ENCODE measurements at places on chromosomes 11 and 22.

DNA sequence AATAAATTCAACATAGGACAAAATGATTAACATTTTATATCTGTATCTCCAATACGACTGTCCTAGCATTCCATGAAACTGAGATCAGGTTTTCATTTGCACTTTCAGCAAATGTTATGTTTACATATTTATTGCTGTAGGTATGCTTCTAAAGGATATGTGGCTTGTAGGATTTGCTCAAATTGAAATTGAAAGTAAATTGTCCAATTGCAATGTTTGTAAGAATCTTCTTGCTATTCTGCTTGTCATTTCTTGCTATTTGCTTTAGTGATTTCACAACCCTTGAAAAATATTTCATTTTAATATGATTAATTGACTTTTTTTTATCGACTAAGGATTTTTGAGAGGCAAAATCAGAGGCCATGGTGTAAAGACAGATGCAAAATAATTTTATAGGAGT lies 904.2 kb upstream of the RAG2 start:
- no peak for DNase-seq

- no peak for DNase-seq
Observed at GRCh38 chr11:73374151-73374550, 2.0 kb upstream of the RELT start.

- no peak for DNase-seq
Observed at GRCh38 chr11:117016747-117017146, 81.5 kb downstream of the SIK3 start.

- DNase-seq: no peak
Observed at GRCh38 chr11:130001461-130002351, 929 bp downstream of the PRDM10 start.

DNA sequence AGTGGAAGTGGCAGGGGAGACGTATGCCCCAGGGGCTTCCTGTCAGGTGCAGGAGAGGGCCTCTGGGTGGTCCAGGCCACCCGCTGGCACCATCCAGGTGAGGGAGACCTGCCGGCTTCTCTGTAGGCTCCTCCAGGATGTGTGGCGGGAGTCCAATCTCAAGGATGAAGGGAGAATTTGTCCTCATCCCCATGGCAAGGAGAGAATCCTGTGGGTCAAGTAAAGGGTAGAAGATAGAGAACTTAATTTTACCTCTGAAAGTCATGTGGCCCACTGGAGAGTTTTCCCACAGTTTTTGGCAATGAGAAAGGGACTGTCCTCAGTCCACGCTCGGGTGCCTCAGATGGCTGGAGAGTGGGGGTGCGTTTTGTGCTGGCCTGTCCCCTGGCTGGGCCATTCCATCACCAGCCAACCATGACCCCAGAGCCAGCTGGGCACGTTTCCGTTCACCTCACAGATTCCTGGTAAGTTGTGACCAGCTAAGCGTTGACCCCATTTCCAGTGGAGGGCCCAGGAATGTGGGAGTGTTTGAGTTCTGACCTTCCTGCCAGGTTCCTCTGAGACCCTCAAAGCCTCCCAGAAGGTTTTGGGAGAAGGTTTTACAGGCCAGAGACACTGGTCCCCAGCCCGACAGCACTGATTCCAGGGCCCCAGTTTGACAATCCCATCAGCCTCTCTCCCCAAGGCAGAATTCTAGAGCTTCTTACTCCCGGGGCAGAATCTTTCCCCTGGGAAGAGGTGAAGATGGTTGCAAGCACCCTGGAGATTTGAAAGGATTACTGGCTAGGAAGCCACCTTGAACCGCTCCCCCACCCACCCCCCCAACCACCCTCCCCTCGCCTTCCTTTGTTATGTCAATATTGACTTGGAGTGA lies 2.6 kb downstream of the OVOL1 start:
- no peak for DNase-seq

GRCh38 chr22:37954686-37955085 lies 1.2 kb downstream of the POLR2F start:
- DNase-seq: no peak

GRCh38 chr11:69888483-69889181 lies 69.4 kb upstream of the FGF3 start:
- peak; percentile 54 for DNase-seq

DNA sequence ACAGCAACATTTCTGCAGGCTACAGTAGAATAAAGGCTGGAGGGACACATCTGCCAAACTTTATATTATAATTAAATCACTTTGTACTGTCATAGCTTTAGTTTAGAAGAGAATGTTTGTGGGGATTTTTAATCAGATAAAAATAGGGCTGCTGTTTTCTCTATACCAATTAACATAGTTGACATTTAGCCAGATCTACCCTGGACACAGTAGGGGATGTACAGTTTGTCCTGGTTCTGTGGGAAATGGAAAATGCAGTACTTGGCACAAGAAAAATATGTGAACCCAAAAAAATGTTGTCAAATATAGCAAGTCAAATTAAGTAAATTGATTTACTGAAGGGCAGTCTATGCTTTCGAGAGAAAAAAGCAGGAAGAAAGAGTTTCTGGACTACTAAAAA lies 20.8 kb upstream of the PICALM start:
- DNase-seq: no peak

GRCh38 chr11:13127161-13127560 lies 118.0 kb downstream of the RASSF10 start:
- no peak for DNase-seq

GRCh38 chr11:64571410-64572091 lies 19.5 kb upstream of the SLC22A12 start:
- no peak for DNase-seq

DNA sequence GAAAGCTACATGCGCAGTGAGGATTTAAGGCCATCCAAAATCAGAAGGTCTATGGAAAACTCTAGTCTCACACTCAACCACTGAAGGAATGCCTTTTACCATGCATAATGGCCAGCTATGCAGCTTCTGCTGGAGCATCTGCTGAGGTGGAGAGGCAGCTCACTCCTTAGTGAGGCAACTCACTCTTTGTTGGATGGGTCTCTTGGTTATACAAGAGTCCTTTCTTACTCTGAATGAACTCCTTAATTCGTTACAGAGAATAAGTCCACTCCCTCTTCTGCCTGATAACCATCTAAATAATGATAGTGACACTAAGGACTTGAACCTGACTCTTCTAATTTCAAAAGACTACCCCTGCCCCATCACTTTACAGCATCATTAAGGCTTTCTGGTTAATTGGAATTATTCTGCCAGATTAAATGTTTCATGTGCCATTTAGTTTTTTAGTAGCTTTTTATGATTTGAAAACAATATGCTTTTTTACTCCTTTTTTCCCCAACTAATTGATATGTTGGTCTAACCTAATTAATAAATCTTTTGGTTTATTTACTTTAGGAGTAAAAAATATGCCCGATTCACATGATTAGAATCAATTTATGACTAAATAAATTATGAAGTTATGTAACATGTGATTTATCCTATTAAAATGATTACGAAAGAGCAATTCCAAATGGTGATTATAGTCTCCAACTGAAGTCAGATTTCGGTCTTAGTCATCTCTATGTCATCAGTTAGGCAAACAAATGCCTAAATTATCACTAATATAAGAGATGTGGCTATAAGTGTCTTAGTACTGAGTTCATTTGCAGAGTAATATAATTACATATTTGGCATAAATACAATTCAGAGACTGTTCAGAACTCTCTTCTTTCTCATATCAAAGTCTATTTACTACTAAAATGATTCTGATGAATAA lies 286.7 kb upstream of the CCDC90B start:
- DNase-seq: no peak

- DNase-seq: no peak
Observed at GRCh38 chr11:2775626-2776350, 76.0 kb upstream of the KCNQ1OT1 start.

GRCh38 chr11:81286550-81286949 lies 1447.1 kb downstream of the FAM181B start:
- no peak for DNase-seq

- DNase-seq: no peak
Observed at GRCh38 chr11:12674571-12674935, 332 bp downstream of the TEAD1 start.

DNA sequence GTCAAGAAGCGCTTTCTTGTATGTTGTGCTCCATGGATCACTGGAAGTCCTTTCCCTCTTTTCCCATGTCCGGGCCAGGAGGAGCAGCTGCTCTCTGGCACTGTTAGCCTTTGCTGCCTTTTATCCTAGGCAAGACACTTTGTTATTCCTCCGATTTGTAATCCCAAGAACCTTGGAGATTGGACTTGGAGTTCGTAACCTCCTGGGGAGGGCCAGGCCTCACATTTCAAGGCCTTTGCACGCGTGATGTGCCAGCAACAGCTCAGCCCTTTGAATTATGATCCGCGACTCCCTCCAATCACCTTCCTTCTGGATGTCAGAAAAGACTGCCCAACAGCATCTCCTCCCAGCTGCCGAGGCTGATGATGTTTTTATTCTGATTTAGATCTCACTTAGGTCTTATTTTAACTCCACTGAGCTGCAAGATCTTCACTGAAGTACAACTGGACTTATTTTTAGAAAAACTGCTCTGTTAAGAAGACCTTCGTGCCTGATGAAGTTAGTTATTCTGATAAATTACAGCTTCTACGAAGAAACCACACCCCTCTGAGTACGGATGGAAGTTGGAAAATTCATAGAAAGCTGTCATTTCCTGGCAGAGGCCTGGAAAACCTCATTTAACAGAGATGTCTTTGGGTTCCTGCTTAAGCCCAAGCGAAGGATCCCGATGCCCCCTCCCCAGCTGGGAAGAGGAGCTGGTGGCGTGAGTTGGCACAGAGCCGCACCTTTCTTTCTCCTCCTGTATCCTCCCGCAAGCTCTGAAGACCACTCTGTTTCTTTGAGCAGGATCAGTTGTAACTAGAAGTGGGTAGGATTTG lies 62.4 kb downstream of the PARVB start:
- no peak for DNase-seq

GRCh38 chr11:7537265-7537664 lies 23.5 kb downstream of the PPFIBP2 start:
- no peak for DNase-seq

- no peak for DNase-seq
Observed at GRCh38 chr22:50610041-50610451, 9.5 kb downstream of the MAPK8IP2 start.

DNA sequence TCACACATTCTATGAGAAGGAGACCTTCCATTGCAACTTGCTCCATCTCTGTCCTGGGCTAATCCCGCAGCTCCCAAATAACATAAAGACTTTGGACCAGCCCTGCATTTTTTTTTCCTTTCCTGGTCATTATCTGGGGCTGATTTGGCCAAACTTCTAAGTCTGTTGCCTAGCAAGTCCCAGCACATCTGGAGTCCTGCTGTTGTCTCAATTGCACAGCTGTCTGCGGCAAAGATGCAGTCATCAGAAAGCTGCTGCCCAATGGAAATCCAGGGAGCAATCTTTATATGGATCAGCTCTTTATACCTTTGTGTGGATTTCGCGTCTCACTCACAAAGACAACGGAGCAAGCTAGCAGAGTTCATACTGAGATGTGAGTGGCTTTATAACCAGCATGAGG lies 105.9 kb downstream of the NXPE2 start:
- DNase-seq: no peak

DNA sequence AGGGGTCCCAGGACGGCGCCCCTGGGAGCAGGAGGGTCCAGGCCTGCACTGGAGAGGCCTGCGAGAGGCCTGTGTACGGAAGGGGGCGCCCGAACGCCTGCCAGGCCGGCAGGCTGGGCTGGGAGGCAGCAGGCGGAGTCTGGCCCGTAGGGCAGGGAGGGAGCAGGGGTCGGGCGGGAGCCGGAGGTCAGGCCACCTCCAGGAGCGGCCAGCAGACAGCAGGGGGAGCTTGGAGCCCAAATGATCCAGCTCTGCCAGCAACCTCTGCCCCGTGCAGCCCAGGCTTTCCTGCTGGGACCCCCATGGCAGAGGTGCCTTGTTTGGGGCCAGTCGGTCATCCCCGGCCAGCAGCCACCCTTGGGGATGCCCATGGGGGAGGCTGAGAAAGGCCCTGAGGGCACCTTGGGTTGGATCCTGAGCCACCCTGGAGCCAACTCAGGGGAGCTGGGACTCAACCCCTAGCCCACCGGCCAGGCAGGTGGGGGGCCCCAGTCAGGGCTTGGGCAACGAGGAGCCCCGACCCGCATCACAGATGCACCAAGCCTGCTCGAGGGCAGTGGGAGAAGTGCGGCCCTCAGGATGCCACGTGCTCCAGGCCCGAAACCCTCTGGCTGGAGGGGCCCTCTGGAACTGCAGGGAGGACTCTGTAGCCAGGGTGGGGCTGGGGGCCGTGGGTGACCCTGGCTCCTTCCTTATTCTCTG lies 9.6 kb upstream of the SYT8 start:
- DNase-seq: no peak

DNA sequence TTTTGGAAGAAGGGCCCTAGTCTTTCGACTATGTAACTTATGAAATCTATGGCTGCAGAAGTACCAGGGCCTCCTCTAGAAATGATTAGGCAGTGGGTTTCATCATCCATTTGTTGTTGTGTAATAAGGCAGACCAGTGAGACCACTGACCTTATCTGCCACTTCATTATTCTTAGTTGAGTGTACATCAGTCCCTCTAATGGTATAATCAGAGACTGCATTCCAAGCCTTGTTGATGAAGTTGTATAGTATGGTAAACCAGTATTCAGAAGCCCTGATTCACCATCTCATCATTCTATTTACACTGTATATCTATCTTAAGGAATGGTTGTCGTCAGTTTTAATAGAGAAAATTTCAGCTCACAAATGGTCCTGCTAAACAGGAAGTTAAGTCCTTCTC lies 32.2 kb upstream of the GRIA4 start:
- DNase-seq: no peak

DNA sequence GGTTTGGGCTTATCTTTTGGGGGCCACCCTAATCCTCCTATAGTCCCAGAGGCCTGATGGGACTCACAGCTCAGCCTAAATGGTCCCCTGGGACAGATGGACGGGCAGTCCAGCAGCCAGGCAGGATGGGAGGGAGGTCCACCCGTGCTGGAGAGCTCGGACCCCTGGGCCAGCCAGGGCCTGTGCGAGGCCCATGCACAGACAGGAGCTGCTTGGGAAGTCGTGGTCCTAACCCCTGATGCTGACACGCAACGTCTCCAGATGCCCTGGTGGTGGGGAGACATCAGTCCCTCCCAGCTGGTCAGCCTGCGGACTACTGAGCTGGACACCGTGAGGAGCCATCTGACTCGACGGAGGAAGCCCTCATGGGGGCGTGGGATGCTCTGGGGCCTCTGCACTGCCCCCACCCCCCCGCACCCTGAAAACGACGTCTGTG lies 31.2 kb upstream of the MUC5AC start:
- DNase-seq: no peak

- DNase-seq: no peak
Observed at GRCh38 chr22:28074526-28074925, 155.5 kb upstream of the PITPNB start.

- DNase-seq: no peak
Observed at GRCh38 chr11:130638033-130638432, 189.6 kb downstream of the ADAMTS15 start.

DNA sequence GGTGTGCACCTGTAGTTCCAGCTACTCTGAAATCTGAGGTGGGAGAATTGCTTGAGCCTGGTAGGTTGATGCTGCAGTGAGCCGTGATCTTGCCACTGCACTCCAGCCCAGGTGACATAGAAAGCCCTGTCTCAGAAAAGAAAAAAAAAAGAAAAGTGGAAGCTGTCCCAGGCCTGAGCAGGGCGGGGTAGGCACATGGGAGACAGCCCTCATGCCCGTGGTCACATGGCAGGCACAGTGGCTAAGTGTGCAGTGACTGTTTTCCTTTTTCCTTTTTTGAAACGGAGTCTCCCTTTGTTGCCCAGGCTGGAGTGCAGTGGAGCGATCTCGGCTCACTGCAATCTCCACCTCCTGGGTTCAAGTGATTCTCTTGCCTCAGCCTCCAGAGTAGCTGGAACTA lies 7.8 kb downstream of the OTUB1 start:
- DNase-seq: no peak

Measured in stimulated activated CD8-positive, alpha-beta memory T cell treated with anti-CD3 and anti-CD28 coated beads, Interleukin-15, amount 100 ng/mL, for 1 hour (primary cell).